LHCN-M2 (cell line): ENCODE measurements at places on chromosomes 2 and 18. TPM values are rescaled to one million over a fixed set of nuclear protein-coding genes. Genes with fewer than 3 reads are reported as not detected.

The TMEM178A gene
- total RNA-seq: 0.06 and 0.40 TPM in 2 replicates

The ZNF385B gene
- total RNA-seq: 0.13 and 0.17 TPM in 2 replicates

The SMIM21 gene
- not detected in 2 replicates for total RNA-seq

The SERPINB3 gene
- total RNA-seq: not detected in 2 replicates

The AMER3 gene
- not detected in 2 replicates for total RNA-seq

The PTPRM gene
- total RNA-seq: 28.1 TPM in 2 replicates

The ST3GAL5 gene
- 34.4 and 55.0 TPM in 2 replicates for total RNA-seq

The KIF5C gene
- 0.17 and 0.32 TPM in 2 replicates for total RNA-seq

The LRRTM1 gene
- not detected in 2 replicates for total RNA-seq

The TBR1 gene
- total RNA-seq: not detected in 2 replicates

The LOXHD1 gene
- total RNA-seq: not detected in 2 replicates

The SH3RF3 gene
- total RNA-seq: 6.6 and 7.4 TPM in 2 replicates

The KIAA2012 gene
- not detected in 2 replicates for total RNA-seq

The FTCDNL1 gene
- 0.75 and 0.77 TPM in 2 replicates for total RNA-seq

The SUPT7L gene
- total RNA-seq: 19.8 and 26.4 TPM in 2 replicates

The CTNNA2 gene
- 0.06 TPM in 2 replicates for total RNA-seq

The POTEJ gene
- total RNA-seq: not detected in 2 replicates

The CYP27C1 gene
- 0.32 and 0.63 TPM in 2 replicates for total RNA-seq

The SEH1L gene
- total RNA-seq: 34.0 and 36.3 TPM in 2 replicates

The TMEM169 gene
- 4.6 and 5.1 TPM in 2 replicates for total RNA-seq

The SERPINB7 gene
- 7.2 and 12.6 TPM in 2 replicates for total RNA-seq

The SERPINB10 gene
- not detected in 2 replicates for total RNA-seq

The CNGA3 gene
- total RNA-seq: 0.23 and 0.58 TPM in 2 replicates

The MEP1B gene
- not detected in 2 replicates for total RNA-seq

The RESP18 gene
- not detected in 2 replicates for total RNA-seq

The ECEL1 gene
- not detected in 2 replicates for total RNA-seq

The RIT2 gene
- total RNA-seq: not detected in 2 replicates

The ABCG5 gene
- not detected in 2 replicates for total RNA-seq

The NOL4 gene
- total RNA-seq: not detected in 2 replicates

The FBXO48 gene
- total RNA-seq: 0.64 and 1.0 TPM in 2 replicates

The RRM2 gene
- 162 and 187 TPM in 2 replicates for total RNA-seq

The SPR gene
- total RNA-seq: 37.9 and 39.3 TPM in 2 replicates

The ERFE gene
- 24.2 and 25.6 TPM in 2 replicates for total RNA-seq

The CBLN2 gene
- not detected in 2 replicates for total RNA-seq

The COLEC11 gene
- not detected in 2 replicates for total RNA-seq

The PIEZO2 gene
- total RNA-seq: 3.3 and 10.4 TPM in 2 replicates

The SYT4 gene
- total RNA-seq: not detected in 2 replicates

The C2orf66 gene
- 0.32 TPM in 1 of 2 replicates, not detected in the other for total RNA-seq

The ITGA4 gene
- total RNA-seq: 18.9 and 19.2 TPM in 2 replicates

The ZSWIM2 gene
- total RNA-seq: 0.06 TPM in 1 of 2 replicates, not detected in the other

The KCNJ3 gene
- under 0.01 TPM in 1 of 2 replicates, not detected in the other for total RNA-seq

The DCDC2C gene
- not detected in 2 replicates for total RNA-seq

The GREB1 gene
- 0.38 and 0.57 TPM in 2 replicates for total RNA-seq

The DHRS9 gene
- total RNA-seq: not detected in 2 replicates

The RFTN2 gene
- 0.40 and 0.83 TPM in 2 replicates for total RNA-seq
